ENCODE measurements at places on chromosomes 2 and 18. TPM values are rescaled to one million over a fixed set of nuclear protein-coding genes. Genes with fewer than 3 reads are reported as not detected.

DNA sequence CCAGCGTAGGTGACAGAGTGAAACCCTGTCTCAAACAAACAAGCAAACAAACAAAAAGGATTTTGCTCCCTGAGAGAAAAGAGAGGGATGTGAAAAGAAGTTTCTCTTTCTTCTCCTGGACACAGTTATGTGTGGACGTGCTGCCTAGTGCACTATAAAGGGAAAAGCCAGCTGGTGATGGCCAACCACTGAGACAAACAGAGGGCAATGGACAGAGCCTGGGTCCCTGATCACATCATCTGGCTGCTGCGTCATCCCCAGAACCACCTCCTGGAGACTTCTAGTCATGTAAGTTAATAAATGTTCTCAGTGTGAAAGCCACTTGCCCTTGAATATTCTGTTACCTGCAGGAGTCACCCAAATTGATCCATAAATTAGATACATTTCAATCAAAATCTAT lies 184.9 kb downstream of the PDE11A start:
- H3K27ac ChIP-seq = no peak overlapping the region
- H3K4me1 ChIP-seq = peaks cover 13% of the 10 kb centered on the region
- H3K4me3 ChIP-seq = no peak overlapping the region
- no peaks in the 10 kb centered on the region for H3K27me3 ChIP-seq
- no peak for DNase-seq

GRCh38 chr2:37614061-37614738 lies 57.2 kb downstream of the CDC42EP3 start:
- H3K27ac ChIP-seq = no peak overlapping the region
- H3K27me3 ChIP-seq = no peaks in the 10 kb centered on the region
- H3K4me1 ChIP-seq = peaks cover 8% of the 10 kb centered on the region
- H3K36me3 ChIP-seq = no peaks in the 10 kb centered on the region
- no peak overlapping the region for H3K4me3 ChIP-seq
- DNase-seq = no peak

DNA sequence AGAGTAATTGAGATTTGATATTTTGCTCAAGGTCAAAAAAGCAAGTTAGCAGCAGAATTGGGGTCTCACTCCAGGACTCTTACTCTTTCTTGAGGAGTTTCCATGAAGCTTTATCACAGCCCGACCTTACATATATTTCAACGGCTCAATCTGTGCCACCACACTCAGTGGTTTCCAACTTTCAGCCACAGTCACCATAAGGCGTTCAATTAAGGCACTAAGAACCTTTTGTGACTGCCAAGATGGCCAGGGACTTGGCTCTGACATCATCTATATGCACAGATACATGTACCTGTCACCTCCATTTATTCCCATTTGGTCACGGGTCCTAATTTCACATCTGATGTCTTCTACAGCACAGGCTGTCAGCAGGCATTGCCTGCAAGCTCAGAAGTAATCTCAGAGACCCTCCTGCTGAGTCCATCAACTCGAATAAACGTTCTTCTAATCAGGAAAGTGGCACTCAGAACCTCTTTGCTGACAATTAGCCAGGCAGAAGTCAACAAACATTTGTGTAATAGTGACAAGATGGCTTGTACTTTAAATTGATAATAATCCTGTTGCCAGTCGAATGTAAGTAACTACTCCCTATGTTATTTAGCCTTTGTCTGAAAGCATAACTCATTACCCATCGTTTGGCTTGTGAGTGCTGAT lies 16.1 kb downstream of the DYTN start:
- no peak overlapping the region for H3K27ac ChIP-seq
- H3K4me1 ChIP-seq = no peaks in the 10 kb centered on the region
- DNase-seq = no peak
- H3K36me3 ChIP-seq = no peaks in the 10 kb centered on the region

- DNase-seq = no peak
- no peak overlapping the region for H3K27ac ChIP-seq
- no peaks in the 10 kb centered on the region for H3K4me1 ChIP-seq
Observed at GRCh38 chr2:219946021-219946420, 318.6 kb downstream of the SLC4A3 start.

GRCh38 chr2:49110571-49110970 lies 43.7 kb downstream of the FSHR start:
- H3K27ac ChIP-seq = no peak overlapping the region
- H3K36me3 ChIP-seq = no peaks in the 10 kb centered on the region
- no peak overlapping the region for H3K4me3 ChIP-seq

- no peak overlapping the region for H3K4me3 ChIP-seq
- H3K27me3 ChIP-seq = no peaks in the 10 kb centered on the region
- no peak overlapping the region for H3K27ac ChIP-seq
- H3K36me3 ChIP-seq = peaks cover 25% of the 10 kb centered on the region
- no peaks in the 10 kb centered on the region for H3K4me1 ChIP-seq
Observed at GRCh38 chr18:2794159-2794558, 52.6 kb upstream of the EMILIN2 start.

DNA sequence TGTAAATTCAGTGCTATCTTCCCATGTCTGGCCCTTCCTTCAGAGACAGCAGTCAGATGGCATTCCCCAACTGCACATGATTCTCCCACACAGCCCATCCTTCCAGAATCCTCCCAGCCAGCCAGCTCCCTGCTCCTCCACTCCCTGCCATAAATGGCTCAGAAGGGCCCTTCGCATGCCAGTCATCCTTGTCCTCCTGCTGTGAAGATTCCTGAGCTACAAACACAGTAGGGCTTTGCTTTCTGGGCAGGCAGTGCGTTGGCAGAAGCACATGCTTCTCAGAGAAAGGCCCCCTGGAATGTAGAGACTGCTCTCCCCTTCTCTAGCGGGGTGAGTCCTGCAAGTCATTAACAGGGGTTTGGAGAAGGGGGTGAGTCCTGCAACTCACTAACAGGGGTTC lies 71.9 kb downstream of the TEX51 start:
- H3K4me3 ChIP-seq = no peak overlapping the region
- H3K27ac ChIP-seq = no peak overlapping the region
- H3K4me1 ChIP-seq = peaks cover 4% of the 10 kb centered on the region

DNA sequence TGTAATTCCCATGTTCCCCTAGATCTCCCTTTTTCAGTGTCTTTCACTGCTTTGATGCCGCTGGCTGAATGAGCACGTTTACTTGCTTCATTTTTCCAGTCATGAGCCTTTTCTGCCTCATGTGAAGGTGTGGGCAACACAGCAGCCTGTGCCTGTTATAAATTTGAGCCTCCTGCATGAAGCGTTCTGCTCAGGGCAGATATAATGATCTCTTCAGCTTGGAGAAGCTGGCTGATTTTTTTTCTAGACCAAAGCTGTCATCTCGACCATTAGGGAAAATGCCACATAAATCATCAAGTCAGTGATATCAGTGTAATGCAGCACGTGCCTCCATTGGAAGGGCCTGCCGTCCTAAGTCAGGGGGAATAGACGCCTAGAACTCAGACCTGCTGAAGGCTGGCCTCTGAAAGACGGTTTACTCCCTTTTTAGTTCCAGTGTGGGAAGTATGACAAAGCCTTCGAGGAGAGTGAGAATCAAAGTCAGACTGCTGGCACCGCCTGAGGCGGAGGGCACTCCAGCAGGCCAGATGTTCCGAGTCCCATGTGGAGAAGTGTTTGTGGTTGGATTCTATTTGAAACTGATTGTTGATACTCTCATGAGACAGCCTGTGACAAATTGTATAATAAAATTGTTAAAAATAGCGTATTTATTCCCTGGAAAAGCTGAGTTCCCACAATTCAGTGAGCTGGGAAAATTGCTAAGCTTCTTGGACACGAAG lies 196.5 kb downstream of the MYO1B start:
- no peaks in the 10 kb centered on the region for H3K36me3 ChIP-seq
- no peaks in the 10 kb centered on the region for H3K27me3 ChIP-seq
- H3K4me1 ChIP-seq = peaks cover 13% of the 10 kb centered on the region
- no peak overlapping the region for H3K4me3 ChIP-seq

GRCh38 chr2:152647552-152647951 lies 69.7 kb downstream of the PRPF40A start:
- H3K27me3 ChIP-seq = no peaks in the 10 kb centered on the region
- peak overlapping the region; percentile 34 for H3K27ac ChIP-seq
- no peaks in the 10 kb centered on the region for H3K4me1 ChIP-seq
- peaks cover 11% of the 10 kb centered on the region for H3K36me3 ChIP-seq

DNA sequence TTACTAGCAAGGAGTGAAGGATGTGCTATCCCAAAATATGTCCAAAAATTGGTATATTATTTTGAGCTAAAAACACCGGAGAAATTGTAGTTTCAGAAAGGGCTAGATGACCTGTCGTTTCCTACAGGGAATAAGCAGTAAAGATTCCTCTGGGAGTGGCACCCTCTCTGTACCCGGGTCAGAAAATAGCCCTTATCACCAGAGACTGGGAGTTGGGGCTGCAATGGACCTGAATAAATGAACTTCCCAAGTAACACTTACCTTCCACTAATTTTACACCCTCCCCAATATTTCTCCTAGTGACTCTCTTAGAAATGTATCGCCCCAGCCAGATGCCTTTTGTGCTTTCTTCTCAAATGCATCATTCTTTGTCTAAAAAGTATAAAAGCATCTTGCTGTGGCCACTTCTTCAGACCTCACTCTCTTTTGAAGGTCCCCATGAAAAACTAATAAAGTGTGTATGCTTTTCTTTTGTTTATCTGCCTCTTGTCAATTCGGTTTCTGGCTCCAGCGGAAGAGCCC lies 734 bp upstream of the RMC1 start:
- no peak for DNase-seq
- H3K27me3 ChIP-seq = no peaks in the 10 kb centered on the region
- H3K36me3 ChIP-seq = no peaks in the 10 kb centered on the region
- peak overlapping the region; percentile 74 for H3K27ac ChIP-seq
- H3K4me3 ChIP-seq = peak overlapping the region; percentile 82
- no peaks in the 10 kb centered on the region for H3K4me1 ChIP-seq

GRCh38 chr2:115574667-115575066 lies 1132.2 kb downstream of the DPP10 start:
- DNase-seq = no peak
- no peak overlapping the region for H3K4me3 ChIP-seq
- no peak overlapping the region for H3K27ac ChIP-seq
- no peaks in the 10 kb centered on the region for H3K4me1 ChIP-seq
- no peaks in the 10 kb centered on the region for H3K27me3 ChIP-seq

DNA sequence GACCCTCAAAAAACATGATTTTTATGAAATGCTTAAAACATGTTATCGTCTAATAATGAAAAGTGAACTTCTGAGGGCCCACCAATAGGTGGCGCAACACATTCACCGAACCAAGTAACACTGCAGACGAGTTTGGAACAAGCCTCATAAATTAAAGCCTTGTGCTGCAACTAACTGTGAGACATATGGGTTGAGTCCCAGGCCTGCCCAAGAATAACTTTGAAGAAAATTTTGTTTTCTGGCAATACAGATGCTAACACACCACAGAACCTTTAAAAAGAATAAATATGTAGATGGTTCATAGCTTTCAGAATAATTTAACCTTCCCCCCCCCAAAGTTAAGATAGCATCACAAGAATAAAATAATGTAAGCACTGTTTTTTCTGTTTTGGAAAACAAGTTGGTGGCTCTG lies 285.9 kb downstream of the RNF144A start:
- DNase-seq = peak; percentile 71
- H3K27me3 ChIP-seq = no peaks in the 10 kb centered on the region
- no peak overlapping the region for H3K27ac ChIP-seq

- no peaks in the 10 kb centered on the region for H3K36me3 ChIP-seq
- H3K4me3 ChIP-seq = no peak overlapping the region
Observed at GRCh38 chr2:232085164-232085563, 123.7 kb downstream of the DIS3L2 start.

The LINC00305 gene
- 0.21 TPM for total RNA-seq

The XDH gene
- total RNA-seq = 0.69 TPM

The TMEFF2 gene
- 0.15 TPM for total RNA-seq

Data from cardiac muscle cell (in vitro differentiated cells and primary cell).